EL (cell line): ENCODE measurements at places on chromosomes 2 and 18.

DNA sequence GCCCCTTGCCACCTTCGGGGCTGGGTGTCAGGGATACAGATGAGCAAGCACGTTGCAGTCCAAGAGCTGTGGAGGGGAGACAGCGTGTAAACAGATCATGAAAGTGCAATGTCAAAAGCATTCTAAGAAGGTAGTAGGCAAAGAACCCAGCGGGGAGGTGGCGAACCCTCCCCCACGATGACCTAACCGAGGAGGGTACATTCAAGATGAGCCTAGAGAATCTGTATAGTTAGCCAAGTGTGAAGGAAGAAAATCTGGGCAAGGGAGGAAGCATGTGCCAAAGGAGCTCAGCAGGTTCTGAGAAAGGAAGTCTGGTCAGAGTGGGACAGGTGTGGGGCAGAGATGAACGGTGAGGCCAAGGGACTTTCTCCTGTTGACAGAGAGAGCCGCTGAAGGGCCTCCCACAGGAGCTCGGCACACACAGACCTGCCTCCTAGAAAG, 106.9 kb downstream of the SP3 start:
- no peak for DNase-seq

DNA sequence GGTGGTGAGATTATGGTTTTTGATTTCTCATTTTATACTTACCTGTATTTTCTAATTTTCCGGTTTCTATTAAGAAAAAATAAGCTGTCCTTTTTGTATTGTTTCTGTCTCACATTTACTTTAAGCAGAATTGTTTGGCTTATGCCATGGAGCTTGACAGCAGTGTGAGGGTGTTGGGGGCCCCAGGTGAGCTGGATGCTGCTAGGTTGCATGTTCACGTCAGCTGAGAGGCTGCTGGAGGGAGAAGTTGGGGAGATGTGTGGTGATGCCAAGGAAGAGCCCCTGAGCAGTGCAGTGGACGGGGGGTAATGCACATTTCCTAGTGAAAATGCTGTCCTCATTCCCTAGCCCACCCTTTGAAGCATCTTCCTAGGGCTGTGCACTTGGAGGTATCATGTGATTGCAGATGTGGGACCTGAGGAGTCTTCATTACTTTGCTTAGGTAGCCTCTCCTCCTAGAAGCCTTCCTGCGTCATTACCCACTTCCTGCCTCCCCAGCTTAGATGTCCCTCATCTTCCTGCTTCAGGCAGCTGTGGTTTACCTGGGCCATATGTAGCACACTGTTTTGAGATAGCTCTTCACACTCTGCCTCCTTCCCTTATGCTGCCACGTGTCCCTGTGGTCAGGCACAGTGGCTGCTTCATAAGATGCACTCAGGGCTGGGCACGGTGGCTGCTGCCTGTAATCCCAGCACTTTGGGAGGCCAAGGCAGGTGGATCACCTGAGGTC, 16.2 kb downstream of the ATG16L1 start:
- no peak for DNase-seq

DNA sequence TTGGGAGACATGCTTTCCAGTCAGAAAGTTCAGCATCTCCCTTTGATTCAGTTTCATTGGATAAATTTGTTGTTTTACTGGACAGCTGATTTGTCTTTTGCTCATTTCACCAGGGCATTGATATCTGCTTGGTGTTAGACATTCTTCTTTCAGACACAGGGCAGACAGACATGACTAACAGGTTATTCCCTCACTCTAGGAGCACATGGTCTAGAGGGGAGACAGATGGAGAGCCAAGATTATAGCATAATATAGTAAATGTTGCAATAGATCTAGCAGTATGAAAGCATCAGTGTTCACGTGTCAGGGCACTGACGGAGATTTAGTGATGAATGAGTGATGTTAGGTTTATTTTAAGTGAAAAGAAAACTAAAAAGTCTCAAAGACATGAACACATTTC, 187.0 kb upstream of the CYRIA start:
- DNase-seq: no peak

GRCh38 chr2:172555272-172555521, 693 bp upstream of the PDK1 start:
- no peak for DNase-seq

DNA sequence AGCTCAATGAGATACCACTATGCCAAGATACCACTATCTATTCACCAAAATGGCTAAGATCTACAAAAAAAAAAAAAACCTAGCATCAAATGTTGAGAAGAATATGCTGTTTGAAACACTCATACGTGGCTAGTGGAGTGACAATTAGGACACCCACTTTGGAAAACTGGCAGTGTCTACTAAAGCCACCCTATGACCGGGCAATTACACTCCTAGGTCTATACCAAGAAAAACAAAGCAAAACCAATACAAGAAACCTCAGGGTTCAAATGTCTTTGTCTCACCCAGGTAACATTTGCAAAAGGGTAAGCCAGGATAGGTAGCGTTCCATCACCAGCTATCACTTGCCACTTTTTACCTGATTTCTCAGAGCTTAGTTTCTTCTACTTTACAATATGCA, 123.6 kb upstream of the CAB39 start:
- DNase-seq: no peak

- no peak for DNase-seq
These were observed 6.7 kb downstream of the TUBB6 start for GRCh38 chr18:12314591-12315305.

DNA sequence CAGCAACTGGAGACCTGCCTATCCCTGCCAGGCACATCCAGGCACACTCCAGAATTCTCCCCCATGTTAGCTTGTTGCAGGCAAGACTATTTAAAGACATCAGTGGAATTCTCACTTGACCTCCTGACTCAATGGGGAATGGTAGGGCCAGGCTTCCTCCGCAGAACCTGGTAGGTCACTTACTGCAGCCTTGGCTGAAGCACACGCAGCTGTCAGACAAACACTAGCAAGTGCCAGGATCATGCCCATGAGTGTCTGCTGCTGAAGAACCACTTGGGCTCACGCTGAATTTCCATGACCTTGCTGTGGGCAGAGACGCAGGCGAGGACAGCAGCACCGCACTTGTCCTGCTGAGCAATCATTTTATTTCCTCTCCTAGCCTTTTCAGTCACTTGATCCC, 3.2 kb downstream of the LRRC30 start:
- no peak for DNase-seq

DNA sequence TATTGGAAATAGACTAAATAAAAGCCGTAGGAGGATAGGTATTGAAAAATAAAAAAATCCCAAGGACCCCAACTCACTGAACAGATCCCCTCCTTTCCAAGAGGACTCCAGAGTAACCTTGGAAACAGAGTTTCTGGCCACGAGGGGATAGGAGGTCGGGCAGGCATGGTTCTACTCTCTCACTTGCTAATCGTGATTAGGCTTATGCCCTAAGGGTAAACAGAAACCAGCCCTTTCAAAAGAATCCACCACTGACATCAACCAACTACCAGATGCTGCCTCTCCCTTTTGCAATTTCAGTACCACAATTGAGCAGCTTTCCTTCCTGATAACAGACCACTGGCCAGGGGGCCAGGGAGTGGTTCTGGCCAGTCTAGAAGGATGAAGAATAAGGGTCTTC, 477.8 kb downstream of the EIPR1 start:
- DNase-seq: no peak

- DNase-seq: no peak
These were observed 133.4 kb upstream of the NABP1 start for GRCh38 chr2:191544461-191545062.

GRCh38 chr2:67867735-67868134, 195.1 kb downstream of the C1D start:
- DNase-seq: peak; percentile 74

DNA sequence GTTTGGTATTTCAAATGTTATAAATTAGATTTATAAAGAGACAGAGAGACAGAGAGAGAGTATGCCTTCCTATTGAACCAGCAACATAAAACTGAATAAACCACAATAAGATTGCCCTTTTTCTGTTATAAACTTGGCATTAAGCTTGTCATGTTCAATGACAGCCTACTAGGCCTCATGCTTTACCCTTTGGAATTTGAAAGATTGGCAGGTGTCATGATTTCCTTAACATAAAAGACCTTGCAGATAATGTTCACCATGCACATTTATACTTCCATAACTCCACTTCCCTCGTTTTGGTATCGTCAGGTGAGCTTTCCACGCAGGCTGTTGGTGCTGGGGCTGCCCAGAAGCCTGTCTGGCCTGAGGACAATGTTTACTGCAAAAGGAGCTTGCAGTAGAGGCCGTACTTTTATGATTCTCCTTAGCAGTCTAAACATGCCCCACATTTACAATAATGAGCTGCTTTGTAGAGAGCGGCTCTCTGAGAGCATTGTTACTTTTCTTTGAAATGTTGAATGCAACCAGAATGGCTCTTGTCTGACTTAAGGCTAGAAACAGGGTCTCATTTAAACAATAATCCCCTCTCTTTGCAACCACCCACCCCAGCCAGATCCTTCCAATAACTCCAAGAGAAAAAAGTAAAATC, 379.1 kb upstream of the ATP5MC3 start:
- no peak for DNase-seq

DNA sequence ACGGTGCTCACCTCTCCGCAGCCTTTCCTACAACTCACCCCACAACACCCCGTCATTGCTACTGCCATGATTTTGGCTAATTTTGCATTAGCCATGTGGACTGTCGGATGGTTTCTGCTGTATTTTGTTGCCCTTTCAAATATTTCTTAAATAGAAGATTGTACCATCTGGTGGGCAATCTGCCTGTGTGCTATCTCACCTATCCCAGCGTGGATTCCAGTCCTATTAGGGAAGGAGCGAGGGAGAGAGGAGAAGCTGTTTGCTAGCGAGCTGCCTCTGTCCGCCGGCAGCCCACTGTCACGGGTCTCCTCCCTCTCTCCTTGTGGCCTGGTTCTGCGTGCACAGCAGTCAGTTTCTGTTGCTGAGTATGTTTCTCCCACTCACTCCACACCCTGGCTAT, 336.2 kb downstream of the TXNL1 start:
- DNase-seq: no peak

DNA sequence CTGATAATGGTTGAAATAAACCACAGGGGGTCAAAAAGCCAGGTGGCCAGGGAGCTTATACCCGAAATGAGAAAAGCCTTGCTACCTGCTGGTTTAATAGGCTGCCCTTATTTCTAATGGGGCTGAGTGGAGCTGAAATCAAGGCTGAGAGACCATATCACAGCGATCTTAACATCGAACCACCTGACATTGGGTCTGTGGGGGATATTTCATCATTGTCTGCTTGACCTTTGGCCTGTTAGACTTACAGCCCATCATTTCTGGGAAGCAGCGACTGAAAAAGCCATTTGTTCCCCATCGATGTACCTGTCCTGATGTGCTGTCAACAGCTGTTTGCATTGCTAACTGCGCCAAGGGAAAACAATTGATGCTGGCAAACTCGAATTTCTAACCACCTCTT, 199.7 kb upstream of the SLC14A2 start:
- DNase-seq: no peak

- DNase-seq: no peak
These were observed 220.8 kb downstream of the TFCP2L1 start for GRCh38 chr2:121064186-121064585.

DNA sequence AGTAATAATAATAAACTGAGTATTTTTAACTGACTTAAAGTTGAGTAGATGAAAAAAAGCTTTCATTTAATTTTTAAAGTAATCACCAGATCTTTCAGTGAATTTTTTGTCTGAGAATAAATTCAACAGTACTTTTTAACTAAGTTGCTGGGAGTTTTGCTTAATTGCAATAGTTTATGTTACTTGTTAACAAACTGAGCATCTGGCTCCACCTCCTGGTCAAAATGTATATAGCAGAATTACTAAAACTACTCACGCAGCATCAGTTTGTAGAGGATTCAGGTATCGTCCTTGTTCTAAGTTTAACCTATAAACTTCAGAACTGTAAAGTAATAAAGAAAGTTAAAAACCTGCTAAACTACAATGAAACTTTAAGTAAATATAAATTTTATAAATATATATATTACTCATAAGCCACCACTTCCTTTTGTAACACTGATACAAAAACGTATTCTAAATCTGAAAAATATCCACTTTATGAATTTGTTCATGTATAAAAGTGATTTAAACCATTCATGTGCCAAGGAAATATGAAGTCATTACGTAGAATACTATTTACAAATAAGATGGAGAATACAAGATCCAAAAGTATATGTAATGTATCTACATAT, 21.3 kb downstream of the NOL10 start:
- DNase-seq: peak; percentile 62

GRCh38 chr2:44372246-44372645, 10.5 kb downstream of the CAMKMT start:
- no peak for DNase-seq

- no peak for DNase-seq
These were observed 17.7 kb upstream of the MAL start for GRCh38 chr2:95007822-95008221.

DNA sequence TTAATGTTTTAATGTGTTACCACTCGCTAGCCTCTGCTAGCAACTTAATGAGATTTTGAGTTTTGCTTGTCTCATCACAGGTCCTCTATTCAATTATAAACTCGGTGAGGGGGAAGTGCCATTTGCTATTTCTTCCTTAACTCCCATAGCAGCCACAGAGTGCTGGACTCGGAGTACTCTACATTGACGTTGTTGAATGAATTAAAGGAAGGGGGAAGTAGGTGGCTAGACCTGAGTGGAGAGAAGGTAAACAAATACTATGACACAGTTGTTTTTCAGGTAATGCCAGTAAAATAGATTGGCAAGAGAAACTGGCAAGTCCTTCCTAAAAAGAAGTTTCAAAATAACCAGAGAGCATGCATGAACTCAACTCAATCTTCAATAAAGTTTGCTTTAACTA, 339.3 kb downstream of the HRH4 start:
- DNase-seq: no peak

- no peak for DNase-seq
These were observed 188.1 kb upstream of the ETAA1 start for GRCh38 chr2:67208887-67209500.

GRCh38 chr18:51211552-51211951, 14.1 kb upstream of the MEX3C start:
- peak; percentile 52 for DNase-seq

GRCh38 chr2:142914507-142915313, 37.2 kb downstream of the KYNU start:
- no peak for DNase-seq

- peak; percentile 15 for DNase-seq
These were observed 190.2 kb downstream of the SETBP1 start for GRCh38 chr18:44870631-44871502.

- DNase-seq: no peak
These were observed 42.5 kb downstream of the MOB4 start for GRCh38 chr2:197558393-197558792.

- DNase-seq: no peak
These were observed 494.8 kb downstream of the RIT2 start for GRCh38 chr18:42620657-42621056.
